ENCODE measurements at places on chromosomes 1 and 21.

DNA sequence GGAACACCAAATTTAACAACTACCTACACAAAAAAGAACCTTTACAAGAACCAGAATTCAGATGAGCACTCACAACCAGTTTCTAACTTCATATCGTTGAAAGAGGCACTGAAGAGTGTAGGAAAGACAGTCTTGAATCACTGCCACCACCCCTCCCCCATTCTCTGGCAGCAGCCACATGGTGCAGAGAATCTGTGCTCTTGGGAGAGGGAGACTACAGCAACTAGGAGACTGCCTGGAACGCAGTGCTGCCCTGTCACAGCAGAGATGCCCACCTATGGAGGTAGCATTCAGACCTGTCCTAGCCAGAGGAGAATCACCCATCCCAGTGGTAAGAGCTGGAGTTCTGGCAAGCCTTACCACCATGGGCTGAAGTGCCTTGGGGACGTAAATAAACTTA lies 7.3 kb downstream of the CCN1 start:
- no peak for DNase-seq

DNA sequence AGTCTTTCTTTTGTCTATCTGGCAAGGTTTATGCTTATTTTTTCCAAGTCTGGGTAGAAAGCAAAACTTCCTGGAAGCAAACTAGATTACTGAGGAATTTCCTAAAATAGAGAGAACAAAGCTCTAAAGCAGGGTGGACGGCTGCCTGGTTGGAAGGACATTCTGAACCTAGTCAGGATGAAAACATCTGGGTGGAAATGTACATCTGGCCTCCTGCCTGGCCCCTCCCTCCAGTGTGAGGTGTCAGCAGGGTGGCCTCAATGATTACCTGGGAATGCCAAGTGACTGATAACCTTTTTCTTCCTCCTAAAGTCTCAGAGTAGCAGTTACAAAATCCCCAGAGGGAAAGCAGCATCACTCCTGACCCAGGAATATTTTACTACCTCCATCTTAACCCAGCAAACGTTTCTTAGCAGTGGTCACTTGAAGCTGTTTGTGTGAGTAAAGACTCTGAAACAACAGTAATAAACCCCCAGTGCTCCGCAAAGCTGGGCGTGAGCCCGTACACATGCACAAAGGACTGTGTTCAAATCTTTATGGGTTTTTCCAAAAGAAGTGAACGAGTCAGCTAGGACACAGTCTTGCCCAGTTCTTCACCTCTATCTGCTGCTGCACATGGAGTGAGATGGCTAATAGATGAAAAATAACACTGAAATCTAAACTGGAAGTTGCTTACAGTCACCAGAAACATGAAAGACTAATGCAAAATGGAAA lies 18.9 kb downstream of the ANGPTL7 start:
- no peak for DNase-seq

GRCh38 chr1:33634806-33635205 lies 162.4 kb downstream of the ZSCAN20 start:
- peak; percentile 14 for DNase-seq

DNA sequence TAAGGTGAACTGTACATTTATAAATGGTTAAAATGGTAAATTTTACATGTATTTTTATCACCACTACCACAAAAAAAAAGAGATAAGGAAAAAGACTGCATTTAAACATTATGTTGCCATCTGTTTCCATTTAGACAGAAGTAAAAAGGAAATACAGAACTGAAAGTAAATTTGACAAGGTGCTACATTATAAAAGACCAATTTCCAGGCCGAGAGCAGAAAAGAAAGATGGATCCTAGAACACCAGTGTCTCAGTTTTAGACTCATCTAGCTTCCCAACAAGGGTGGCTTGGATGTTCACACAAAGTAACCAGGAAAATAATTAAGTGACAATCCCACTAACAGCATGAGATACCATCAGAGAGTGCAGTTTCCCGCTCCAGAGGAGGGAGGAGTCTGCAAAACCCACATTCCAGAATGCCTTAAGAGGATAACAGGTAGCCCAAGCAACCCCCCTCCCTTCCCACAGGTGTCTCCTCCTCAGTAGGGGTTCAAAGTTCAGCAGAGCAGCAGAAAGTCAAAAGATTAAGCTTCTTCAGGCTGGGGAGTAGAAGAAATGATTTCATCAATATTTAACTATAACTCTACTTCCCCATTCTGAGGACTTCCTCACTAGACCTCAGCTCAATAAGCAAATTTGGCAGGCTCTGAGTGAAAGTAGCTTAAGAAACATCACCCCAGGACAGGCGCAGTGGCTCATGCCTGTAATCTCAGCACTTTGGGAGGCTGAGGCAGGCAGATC lies 11.8 kb downstream of the TPM3 start:
- no peak for DNase-seq

DNA sequence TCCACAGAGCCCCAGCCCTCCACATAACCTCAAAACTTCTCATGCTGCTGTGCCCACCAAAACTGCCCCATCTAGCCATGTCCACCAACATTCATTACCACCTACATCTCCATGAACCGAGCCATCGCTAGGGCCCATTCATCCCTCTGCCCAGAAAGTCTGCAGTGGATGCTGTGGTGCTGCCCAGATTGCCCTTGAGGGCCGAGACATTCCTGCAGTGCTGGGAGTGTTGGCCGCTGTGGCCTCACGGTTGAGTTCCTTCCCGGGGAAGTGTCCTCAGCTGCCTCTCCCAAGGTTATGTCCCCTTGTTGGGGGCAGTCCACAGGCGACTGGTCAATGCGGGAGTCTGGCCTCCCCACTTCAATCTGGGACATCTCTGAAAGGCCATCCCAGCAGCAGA lies 30.3 kb upstream of the DMBX1 start:
- DNase-seq = no peak

GRCh38 chr21:41921021-41921420 lies 32.8 kb downstream of the C2CD2 start:
- peak; percentile 16 for DNase-seq

DNA sequence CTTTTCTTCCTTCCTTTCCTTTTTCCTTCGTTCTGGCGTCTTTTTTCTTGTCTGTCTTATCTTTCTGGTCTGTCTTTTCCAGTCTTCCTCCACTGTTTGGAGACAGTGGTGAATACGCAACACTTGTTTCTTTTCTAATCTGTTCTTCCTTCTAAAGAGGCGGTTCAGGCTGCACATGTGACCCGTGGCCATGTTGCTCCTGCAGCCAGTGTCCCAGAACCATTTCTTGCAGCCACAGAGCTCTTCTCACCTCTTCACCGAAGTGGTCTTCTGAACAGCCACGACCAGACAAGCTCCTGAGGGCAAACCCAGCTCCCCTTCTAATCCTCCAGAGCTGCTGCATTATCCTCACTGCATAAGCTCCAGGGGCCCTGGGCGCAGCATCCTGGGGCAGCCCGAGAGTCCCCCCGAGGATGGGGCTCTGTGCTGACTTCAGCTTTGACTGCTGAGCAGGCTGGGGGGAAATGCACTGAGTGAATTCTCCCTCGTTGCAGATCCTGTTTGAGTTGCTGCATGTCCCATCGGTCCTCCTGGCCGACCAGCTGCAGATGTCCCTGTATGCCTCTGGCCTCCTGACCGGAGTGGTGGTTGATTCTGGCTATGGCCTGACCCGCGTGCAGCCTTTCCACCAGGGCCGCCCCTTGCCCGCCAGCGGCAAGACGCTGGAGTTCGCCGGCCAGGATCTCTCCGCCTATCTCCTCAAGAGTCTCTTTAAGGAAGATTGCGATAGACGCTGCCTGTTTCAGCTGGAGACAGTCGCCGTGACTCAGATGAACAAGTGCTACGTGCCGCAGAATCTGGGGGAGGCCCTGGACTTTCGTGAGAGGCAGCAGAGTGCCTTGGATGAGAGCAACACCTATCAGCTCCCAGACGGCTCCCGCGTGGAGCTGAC lies 70.4 kb downstream of the ACTL8 start:
- no peak for DNase-seq

- peak; percentile 59 for DNase-seq
Measured at GRCh38 chr1:161792740-161793139, 26.6 kb downstream of the ATF6 start.

DNA sequence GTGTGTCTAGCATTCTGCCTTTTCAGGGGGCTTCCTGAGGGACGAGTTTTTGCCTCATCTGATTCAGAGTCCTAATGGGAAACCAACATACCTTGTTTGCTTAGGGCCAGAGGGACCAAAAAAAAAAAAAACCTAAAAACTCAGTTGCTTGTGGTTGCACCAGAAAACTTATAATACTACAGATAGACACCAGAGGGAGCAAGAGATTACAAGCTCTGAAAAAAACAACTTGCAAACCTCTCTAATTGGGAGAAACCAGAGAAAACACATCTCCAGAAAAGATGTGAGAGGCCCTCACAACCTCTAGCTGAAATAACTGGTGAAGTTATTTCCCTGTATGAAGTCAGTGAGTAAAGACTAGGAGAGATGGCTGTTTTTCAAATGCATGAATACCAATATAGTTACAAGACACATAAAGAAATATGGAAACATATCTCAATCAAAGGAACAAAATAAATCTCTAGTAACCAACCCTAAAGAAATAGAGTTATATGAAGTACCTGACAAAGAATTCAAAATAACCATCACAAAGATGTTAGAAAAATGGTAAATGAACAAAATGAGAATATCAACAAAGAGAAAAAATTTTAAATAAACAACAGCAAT lies 233.7 kb upstream of the NFIA start:
- DNase-seq = no peak

- DNase-seq = no peak
Measured at GRCh38 chr1:244456586-244456985, 4.5 kb upstream of the CATSPERE start.

- peak; percentile 62 for DNase-seq
Measured at GRCh38 chr21:34545079-34545884, 33.3 kb upstream of the KCNE1 start.

DNA sequence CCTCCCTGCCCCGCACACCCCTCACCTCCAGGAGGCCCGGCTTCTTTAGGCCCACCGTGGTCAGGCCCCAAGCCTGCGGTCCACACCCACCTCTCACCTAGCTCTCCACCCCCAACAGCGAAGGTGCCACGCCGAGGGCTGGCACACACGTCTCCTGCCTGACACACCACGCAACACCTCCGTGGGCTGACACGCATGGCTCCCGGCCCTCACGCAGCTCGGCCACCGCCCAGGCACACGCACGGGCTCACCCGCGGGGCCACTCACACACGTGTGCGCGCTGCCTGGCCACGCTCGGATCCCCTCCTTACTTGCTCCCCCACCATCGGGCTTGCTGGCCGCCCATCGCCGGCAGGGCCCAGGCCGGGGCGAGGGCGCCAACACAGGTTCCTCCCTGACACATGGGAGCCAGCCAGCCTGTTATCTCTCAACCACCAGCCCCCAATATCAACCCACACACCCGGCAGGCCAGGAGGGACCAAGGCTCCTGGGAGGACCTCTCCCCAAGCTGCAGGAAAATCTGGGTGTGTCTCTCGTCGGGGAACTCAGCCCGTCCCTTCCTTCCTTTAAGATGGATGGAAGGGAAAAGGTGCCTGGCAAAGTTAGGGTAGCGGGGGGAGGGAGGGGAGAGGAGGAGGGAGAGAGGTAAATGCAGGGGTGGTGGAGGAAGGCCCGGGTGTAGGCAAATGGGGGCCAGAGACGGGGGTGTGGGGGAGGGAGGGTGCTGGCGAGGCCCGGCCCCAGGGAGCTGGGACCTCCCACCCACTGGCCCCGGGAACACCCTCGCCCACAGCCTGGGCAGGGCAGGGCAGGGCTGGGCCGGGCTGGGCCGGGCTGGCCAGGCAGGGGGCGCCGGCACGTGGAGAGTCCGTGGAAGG lies 546 bp downstream of the ELOVL1 start:
- no peak for DNase-seq

DNA sequence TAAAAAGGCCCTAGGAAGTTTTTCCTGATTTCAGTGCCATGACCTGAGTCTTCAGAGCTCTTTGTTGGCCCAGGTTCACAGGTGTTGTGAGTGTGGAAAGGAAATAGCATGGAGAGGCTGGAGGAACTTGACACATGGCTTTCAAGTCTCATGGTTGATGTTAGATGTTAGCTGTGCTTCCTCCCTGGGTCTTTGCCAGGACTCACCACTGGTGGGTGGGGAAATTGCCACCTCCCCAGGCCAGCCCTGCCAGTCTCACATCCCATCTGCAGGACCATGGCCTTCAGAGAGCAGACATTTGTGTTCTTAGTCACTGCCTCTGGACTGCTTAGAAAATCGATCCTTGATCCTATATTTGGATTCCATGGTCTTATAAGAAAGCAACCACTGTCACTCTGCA lies 383.2 kb downstream of the DISC1 start:
- no peak for DNase-seq

DNA sequence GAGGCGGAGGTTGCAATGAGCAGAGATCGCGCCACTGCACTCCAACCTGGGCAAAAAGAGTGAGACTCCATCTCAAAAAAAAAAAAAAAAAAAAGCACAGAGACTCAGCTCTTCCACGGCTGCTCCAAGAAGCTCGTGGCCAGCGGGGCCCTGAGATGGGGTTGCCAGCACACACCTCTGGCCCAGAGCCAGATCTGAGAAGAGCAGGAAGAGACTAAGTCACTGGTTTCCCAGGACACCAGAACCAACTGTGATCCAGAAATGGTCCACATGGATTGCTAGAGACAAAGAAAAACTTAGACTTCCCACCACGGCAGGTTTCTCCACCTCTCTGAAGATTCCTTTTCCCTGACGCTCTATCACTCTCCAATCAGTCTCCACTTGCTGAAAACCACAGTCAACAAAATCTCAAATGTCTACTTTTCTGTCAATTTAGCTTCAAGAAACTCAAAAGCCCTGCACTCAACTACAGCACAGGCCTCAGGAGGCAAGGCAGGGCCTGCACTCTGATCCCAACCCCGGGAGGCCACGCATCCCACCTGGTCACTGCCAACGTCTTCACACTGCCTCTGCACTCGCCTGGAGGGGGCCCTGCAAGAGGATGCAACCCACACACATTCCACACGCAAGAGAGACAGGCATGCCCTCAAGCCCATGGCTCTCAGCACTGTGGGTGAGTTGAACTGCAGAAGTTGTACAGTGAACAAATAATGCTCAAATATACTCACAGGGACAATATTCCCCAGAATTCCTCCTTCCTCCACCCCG lies 79.0 kb downstream of the NPHP4 start:
- no peak for DNase-seq

DNA sequence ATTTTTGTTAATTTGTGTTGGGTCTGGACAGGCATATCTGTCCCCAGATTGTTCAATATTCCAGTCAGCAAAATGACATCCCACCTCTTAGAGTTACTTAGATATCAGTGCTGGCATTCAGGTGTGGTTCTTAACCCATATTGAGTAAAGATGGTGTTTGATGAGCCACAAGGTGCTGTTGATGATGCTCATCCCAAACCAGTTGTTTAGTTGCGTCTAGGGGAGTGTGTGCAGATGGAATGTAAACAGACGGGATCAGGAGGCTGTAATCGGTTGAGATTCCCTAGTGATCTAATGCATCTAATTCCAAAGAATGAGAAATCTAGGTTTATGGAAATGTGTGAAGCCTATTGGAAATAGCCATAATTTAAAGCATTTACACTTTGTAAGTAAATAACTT lies 1.1 kb downstream of the HOOK1 start:
- peak; percentile 18 for DNase-seq

DNA sequence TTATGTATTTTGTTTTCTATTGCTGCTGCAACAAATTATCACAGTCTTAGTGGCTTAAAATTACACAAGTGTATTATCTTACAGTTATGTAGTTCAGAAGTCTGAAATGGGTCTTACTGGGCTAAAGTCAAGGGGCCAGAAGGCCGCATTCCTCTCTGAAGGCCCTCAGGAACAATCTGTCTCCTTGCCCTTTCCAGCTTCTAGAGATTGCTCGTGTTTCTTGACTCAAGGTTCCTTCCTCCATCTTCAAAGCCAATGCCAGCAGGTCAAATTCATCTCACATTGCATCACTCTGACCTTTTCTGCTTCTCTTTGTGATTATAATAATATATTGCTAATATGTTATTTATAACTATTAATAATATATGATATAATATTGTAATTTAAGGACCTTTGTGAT lies 97.1 kb downstream of the DIRAS3 start:
- DNase-seq = no peak
